A549 treated with Hydrocortisone at 1 μM for 4 hours (cell line): ENCODE measurements at places on chromosomes 16 and 17. TPM values are rescaled to one million over a fixed set of nuclear protein-coding genes. Genes with fewer than 3 reads are reported as not detected.

KRT27 gene
- total RNA-seq, result 0.06 TPM in 1 of 5 replicates, not detected in the others

HES7 gene
- 1.6 to 5.3 TPM (median 4.8 TPM) in 5 replicates for total RNA-seq

WFIKKN1 gene
- total RNA-seq, result 0.10 to 0.23 TPM (median 0.18 TPM) in 5 replicates

COX6A2 gene
- total RNA-seq, result not detected in 5 replicates

ABCC6 gene
- 0.92 to 1.4 TPM (median 1.2 TPM) in 5 replicates for total RNA-seq

KRTAP1-5 gene
- total RNA-seq, result not detected in 5 replicates

WFDC1 gene
- not detected in 5 replicates for total RNA-seq

ZPBP2 gene
- total RNA-seq, result not detected in 5 replicates

TPSD1 gene
- not detected in 5 replicates for total RNA-seq

UTS2R gene
- 0.08 TPM in 1 of 5 replicates, not detected in the others for total RNA-seq

PABPN1L gene
- total RNA-seq, result not detected in 5 replicates

TAT gene
- total RNA-seq, result 0.03 to 0.06 TPM (median 0.05 TPM) in 4 of 5 replicates, not detected in the other

TNFRSF17 gene
- not detected in 5 replicates for total RNA-seq

P4HB gene
- 666 to 810 TPM (median 679 TPM) in 5 replicates for total RNA-seq

RAB26 gene
- total RNA-seq, result 2.5 to 4.5 TPM (median 3.5 TPM) in 5 replicates

PLCG2 gene
- total RNA-seq, result 2.9 to 4.0 TPM (median 3.8 TPM) in 5 replicates

LRRC46 gene
- 3.1 to 3.9 TPM (median 3.3 TPM) in 5 replicates for total RNA-seq

TEKT5 gene
- 0.08 to 0.17 TPM (median 0.16 TPM) in 3 of 5 replicates, not detected in the others for total RNA-seq

HOXB4 gene
- 0.09 to 0.16 TPM (median 0.13 TPM) in 5 replicates for total RNA-seq

GDPD3 gene
- 1.2 to 1.5 TPM (median 1.3 TPM) in 5 replicates for total RNA-seq

CD300E gene
- not detected in 5 replicates for total RNA-seq

TEKT3 gene
- total RNA-seq, result 0.14 TPM in 1 of 5 replicates, not detected in the others

EMC6 gene
- 101 to 150 TPM (median 148 TPM) in 5 replicates for total RNA-seq

NTN3 gene
- 0.05 to 0.06 TPM in 2 of 5 replicates, not detected in the others for total RNA-seq

MLYCD gene
- total RNA-seq, result 1.3 to 2.3 TPM (median 1.9 TPM) in 5 replicates

SOCS1 gene
- 4.5 to 14.7 TPM (median 9.8 TPM) in 5 replicates for total RNA-seq

SLC12A3 gene
- 0.10 TPM in 1 of 5 replicates, not detected in the others for total RNA-seq

GJD3 gene
- 0.80 to 1.4 TPM (median 0.96 TPM) in 5 replicates for total RNA-seq

SLC5A11 gene
- 0.22 to 0.51 TPM (median 0.36 TPM) in 5 replicates for total RNA-seq

ZBTB4 gene
- 20.4 to 26.9 TPM (median 24.8 TPM) in 5 replicates for total RNA-seq

ZP2 gene
- total RNA-seq, result not detected in 5 replicates

TMEM100 gene
- 0.06 to 0.15 TPM in 2 of 5 replicates, not detected in the others for total RNA-seq

BMERB1 gene
- 75.1 to 91.3 TPM (median 83.2 TPM) in 5 replicates for total RNA-seq

ST6GALNAC1 gene
- total RNA-seq, result 0.05 to 0.25 TPM (median 0.13 TPM) in 5 replicates

CX3CL1 gene
- 0.08 to 0.22 TPM (median 0.11 TPM) in 5 replicates for total RNA-seq

PITPNM3 gene
- total RNA-seq, result 1.7 to 2.8 TPM (median 2.1 TPM) in 5 replicates

PLA2G10 gene
- 0.28 to 0.63 TPM (median 0.52 TPM) in 5 replicates for total RNA-seq

APOBR gene
- 0.05 to 0.09 TPM (median 0.06 TPM) in 5 replicates for total RNA-seq

ZNF232 gene
- total RNA-seq, result 3.7 to 4.2 TPM (median 4.0 TPM) in 5 replicates

SSTR5 gene
- 0.38 to 0.74 TPM (median 0.59 TPM) in 5 replicates for total RNA-seq

OR1D5 gene
- not detected in 5 replicates for total RNA-seq

LHX1 gene
- 0.96 to 1.6 TPM (median 1.3 TPM) in 5 replicates for total RNA-seq

CFAP119 gene
- 5.2 to 9.2 TPM (median 8.2 TPM) in 5 replicates for total RNA-seq

SDR42E2 gene
- total RNA-seq, result not detected in 5 replicates

PRCD gene
- total RNA-seq, result 0.08 TPM in 1 of 5 replicates, not detected in the others

MTHFSD gene
- total RNA-seq, result 10.2 to 14.8 TPM (median 11.6 TPM) in 5 replicates

STH gene
- total RNA-seq, result not detected in 5 replicates

PIMREG gene
- 41.3 to 51.1 TPM (median 48.2 TPM) in 5 replicates for total RNA-seq
